ENCODE measurements at places on chromosomes 7 and 10.

- DNase-seq: no peak
Measured at GRCh38 chr7:30905078-30906012, 6.3 kb upstream of the AQP1 start.

- no peak for DNase-seq
Measured at GRCh38 chr10:32167450-32167849, 111.2 kb upstream of the KIF5B start.

DNA sequence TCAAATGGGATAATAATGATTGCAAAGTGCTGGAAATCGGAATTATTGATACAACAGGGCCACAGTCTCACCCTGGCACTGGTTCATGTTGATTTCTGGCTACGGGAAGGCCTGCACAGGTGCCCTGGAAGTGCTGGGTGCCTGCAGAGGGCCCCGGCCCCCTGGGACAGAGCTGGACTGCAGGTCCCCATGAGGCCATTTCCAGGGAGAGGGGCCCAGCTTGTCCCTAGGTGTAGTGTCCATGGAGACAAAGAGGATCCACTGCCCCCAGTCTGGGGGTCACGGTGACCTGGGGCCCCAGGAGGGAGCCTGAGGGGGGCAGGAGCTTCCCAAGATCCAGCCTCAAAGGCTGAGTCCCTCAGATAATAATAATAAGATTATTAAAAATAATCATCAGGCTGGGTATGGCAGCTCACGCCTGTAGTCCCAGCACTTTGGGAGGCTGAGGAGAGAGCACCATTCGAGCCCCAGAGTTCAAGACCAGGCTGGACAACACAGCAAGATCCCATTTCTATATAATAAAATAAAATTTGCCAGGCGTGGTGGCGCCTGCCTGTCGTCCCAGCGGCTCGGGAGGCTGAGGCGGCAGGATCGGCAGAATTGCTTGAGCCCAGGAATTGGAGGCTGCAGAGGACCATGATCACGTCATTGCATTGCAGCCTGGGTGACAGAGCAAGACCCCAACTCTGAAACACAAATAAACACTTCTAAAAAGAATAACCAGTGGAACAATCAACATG is 98.1 kb downstream of the MICALL2 start:
- DNase-seq: no peak

- DNase-seq: no peak
Measured at GRCh38 chr10:129621062-129621461, 154.0 kb downstream of the MGMT start.

- DNase-seq: no peak
Measured at GRCh38 chr10:3173171-3173878, 743 bp upstream of the PITRM1 start.

GRCh38 chr10:3206511-3207157 is 34.1 kb upstream of the PITRM1 start:
- no peak for DNase-seq

DNA sequence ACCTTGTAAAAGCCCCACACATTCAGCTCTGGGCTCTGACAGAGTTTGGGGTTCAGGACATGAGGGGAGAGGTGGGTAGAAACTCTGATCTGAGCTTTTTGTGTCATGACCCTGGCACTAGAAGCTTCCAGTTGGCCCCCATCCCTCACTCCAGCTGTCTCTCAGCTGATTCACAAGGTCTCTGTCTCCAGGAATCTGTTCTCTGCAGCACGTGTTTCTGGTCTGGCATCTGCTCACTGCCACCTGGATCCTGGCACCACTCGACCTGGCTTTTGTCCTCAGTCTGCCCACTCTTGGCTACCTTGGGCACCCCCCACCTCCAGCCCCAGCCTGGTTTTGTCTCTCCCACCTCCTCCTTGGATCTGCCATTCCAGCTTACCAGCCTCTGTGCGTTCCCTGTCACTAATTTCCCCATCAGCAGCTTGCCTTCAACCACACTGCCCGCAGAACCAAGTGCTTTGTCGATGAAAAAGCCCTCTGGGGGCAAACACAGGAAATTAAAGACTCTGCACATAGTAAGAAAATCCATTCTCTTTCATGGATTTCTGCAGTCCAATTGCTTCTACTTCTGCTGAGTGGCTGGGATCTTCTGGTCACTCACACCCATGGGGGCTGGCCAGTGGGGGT is 18.3 kb upstream of the ADCYAP1R1 start:
- DNase-seq: no peak

- no peak for DNase-seq
Measured at GRCh38 chr10:25938405-25938804, 4.4 kb downstream of the MYO3A start.

DNA sequence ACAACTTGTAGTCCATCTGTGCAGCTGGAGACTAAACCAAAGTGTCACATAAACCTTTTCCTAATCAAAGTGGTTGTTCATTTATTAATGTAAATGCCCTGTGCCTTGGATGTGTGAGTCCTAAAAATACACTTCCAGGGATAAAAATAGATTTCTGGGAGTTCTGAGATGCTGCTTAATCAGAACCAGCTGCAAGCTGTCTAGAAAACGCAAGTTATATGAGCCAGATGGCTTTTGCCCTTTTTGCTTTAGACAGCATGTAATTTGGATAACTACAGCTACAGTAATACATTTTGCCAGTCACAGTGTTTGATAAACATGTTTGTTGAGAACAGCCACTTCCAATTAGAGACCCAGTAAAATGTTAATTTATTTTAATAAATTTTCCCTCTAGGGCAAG is 185.1 kb upstream of the PRPS1L1 start:
- DNase-seq: no peak

GRCh38 chr7:138992052-138992531 is 10.9 kb upstream of the KIAA1549 start:
- DNase-seq: no peak

DNA sequence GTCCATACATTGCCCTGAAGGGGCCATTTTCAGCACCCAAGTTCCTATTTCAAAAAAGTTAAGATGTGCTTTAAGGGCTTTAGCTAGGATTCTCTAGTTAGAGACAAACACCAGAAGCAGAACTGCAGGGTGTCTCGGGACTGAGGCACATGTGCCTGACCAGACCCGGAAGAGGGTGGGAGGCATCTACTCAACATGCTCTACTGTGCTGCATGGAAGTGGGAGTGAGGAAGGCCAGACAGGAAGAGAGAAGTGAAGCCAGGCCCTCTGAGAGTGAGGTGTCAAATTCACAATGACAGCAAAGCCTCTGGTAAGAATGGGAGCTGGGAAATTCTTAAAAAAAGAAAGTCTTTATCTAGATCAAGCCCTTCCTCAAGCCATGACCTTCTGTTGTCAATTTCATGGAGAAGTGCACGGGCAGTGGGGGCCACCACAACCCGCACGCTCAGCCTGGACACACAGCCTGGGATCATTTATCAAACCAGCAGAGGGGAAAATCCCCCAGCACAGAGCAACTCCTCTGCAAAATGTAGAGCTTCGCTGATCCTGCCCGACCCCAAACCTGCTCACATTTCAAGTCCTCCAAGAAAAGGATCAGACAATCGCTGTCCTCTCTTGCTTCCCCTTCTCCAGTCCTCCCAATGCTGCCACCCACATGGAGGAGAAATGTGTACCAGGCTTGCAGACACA is 38.7 kb downstream of the PLXNA4 start:
- DNase-seq: peak; percentile 84

DNA sequence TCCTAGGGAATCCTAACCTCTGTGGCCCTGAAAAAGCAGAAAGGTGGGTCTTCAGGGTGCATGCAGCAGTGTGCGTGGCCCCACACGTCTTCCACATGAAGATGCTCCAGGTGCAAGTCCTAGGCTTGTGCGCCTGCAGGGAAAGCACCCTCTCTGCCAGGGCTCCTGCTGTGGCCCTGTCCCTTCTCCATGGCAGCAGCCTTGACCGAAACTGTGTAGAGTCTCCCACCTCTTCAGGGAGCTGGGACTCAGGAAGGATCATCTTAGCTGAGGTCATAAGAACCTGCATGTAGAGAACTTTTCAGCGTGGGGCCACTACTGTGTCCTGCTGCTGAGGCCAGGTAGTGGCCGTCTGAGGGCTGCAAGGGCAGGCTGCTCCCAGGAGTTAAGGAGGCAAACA is 6.3 kb upstream of the CSGALNACT2 start:
- DNase-seq: no peak

GRCh38 chr10:86785968-86786367 is 29.5 kb downstream of the BMPR1A start:
- no peak for DNase-seq

GRCh38 chr7:15284396-15284795 is 277.4 kb downstream of the AGMO start:
- DNase-seq: no peak

DNA sequence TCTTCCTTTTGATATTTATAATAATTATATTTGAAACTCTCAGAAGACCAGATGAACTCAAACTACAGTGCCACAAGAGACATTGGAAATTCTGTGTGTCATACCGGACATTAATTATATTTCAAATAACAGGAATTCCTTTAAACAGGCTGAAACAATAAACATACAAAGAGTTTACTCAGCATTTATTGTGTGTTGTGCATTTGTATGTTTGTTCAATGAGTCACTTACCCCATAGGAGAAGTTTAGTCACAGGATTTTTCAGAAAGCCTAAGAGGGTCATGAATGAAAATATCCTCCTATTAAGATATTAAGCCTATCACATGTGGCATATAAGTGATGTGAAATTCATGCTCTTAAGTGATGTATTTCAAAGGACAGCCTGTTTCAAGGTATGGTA is 566.8 kb downstream of the CNTNAP2 start:
- no peak for DNase-seq

DNA sequence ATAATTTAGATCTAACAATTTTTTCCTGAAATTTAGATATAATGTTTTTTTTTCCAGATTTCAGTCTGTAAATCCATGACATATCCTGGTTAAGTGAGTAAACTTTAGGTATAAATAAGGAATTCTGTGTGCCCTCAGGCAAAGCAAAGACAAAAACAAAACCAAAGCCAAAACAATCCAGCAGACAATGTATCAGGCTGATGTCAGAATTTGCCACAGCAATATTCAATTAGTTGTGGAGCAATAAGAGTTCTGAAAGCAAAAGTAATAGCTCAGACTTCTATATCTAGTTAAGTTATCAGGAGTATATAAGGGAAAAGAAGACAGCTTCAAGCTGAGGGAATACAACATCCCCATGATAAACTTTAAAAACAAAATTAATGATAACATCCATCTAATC is 82.0 kb downstream of the MKX start:
- no peak for DNase-seq

GRCh38 chr10:6364893-6365292 is 162.2 kb downstream of the PFKFB3 start:
- DNase-seq: no peak

GRCh38 chr10:96301616-96302015 is 2.6 kb upstream of the DNTT start:
- DNase-seq: no peak

GRCh38 chr7:32887395-32887794 is 4.2 kb downstream of the KBTBD2 start:
- DNase-seq: no peak

DNA sequence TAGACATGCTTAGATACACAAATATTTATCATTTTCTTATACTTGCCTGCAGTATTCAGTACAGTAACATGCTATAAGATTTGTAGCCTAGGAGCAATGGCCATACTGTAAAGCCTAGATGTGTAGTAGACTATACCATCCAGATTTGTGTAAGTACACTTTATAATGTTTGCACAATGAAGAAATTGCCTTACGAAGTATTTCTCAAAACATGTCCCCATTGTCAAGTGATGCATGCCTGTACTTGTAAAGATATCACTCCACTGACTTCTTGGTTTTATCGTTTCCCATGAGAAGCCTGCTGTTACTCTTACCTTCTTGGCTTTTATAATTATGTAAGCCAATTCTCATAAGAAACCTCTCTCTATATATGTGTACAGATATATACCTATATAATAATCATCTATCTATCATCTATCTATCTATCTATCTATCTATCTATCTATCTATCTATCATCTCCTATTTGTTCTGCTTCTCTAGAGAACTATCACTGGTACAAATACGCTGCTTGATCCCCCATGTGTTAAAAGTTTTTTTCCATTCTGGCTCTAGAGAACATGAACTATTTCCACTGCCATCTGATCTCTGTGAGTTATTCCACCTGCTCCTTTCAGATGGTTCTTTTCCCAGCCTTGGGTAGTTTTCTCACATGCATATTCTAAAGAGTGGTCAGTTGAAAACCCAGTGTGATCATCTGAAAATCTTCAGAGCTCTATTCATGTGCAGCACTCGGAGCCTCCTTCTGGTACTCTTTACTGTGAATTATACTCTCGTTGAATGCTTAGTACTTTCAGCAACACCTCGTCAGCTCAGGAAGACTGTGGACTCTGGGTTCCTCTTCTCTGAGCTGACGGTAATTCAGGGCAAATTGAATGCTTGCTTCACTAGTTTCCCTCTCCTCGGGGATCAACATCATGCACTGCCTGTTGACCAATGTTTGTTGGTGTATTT is 14.5 kb upstream of the VCL start:
- DNase-seq: peak; percentile 68

DNA sequence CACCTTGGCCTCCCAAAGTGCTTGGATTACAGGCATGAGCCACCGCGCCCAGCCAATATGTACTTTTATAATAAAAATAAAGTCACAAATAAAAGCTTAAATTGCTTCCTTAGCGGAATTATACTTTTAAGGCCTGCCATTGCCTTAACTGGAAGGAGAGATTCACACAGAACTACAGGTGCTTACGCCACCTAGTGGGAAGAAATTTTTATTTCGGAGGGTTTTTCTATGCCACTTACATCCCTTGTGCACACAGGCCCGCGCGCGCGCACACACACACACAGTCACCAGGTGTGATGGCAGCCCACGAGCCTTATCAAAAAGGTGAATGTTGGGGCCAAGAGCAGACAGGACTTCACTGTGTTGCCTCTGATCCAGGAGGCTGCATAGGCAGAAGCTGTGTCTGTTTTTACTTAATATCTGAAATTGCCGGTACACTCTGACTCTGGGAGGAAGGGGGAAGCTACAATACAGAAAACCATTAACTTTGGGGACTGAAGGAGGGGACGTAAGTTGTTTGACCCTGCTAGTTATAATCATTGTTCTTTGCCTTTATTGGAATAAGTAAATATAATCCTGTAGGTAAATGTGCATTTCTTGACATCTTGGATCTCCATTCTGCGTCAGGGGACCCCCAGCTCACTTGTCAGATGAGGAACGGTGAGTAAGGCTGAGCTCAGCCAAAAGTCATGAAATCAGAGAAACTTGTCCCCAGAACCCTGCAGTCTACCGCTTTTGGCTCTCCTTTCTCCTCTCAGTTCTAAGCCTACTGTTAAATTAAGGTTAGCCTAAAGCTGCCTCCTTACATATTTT is 87.1 kb downstream of the SLC16A9 start:
- DNase-seq: peak; percentile 57

DNA sequence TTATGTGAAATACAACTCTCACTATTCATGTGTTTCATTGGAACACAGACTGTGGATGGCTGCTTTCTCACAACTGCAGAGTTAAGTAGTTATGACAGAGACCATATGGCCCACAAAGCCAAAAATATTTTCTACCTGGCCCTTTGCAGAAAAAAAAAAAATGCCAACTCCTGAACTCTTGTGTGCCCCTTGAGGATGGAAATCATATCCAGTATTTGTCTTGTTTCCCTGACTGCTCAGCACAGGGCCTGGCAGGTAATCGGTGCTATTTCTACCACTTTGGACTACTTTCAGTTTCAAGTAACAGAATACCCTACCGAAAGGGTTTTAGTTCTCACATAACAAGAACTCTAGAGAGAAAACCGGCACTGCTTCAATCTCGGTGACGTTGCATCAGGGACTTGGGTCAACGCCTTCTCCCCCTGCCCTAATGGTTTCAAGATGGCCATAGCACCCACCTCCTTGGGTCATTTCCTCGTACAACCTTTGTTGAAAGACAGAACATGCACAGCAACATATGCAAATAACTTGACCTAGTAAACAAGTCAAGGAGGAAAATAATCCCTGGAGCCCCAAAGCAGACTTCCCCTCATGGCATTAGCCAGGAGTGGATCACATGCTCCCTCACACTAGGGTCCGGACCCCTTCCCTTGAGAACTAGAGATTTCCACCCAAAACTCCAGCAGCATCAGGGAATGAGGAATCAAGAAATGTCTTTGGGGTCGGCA is 11.8 kb upstream of the GPNMB start:
- no peak for DNase-seq

Measured in inflammatory macrophage (primary cell).